HEK293T (cell line): ENCODE measurements at places on chromosomes 5 and 9.

DNA sequence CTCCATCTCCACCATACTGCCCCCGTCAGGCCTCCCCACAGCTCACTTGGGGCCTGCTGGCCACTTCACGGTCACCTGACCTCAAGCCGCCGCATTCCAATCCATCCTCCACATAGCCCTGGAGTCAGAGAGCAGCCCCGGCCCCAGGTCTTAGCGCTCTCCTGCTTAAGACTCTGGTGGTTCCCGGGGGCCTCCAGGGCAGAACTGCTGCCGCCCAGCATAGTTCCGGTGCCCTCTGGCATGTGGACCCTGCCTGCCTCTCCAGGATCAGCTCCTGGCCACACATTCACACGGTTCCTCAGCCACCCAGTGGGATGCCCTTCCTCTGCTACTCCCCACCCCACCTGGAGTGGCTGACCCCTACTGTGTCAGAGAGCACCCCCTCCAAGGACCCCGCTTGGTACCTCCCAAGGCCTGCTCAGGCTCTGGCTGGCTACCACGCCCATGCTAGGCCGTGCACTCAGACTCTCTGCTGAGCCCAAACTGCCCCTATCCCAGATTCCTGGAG, 8.7 kb downstream of the PHYKPL start:
- DNase-seq = no peak

DNA sequence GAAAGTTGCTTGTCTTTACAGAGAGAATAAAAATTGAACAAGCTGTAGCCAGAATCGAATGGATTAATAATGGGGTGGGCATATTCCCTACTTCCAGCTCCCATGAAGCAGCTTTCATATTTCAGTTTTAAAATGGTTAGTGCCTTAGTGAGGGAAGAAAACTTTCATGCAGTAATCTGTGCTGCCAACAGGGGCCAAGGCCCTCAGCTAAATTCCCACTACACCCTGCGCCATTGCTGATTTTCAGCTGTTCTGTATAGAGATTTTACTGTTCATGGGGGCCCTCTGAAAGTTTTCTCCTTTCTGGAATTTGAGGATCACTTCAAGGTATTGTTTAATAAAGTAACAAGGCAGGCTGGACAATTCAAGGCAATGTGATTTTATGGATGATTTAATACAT, 58.2 kb downstream of the CAST start:
- DNase-seq = no peak

DNA sequence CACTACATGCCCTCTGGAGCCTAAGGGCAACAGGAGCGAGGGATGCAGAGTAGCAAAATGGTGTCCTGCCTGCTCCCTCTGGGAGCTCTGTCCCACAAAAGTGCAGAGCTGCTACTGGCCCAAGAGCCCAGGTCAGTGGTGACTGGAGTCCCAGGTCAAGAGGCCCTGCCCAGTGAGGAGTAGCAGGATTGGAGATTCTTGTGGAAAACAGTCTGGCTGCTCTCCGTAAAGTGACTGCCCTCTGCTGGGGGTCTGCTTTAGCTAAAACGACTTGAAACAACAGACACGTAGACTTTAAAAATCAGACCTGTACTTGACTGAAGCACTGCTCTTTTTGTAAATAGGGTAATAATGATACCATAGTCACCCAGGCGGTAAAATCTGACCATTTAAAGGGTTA, 917.0 kb downstream of the MAT2B start:
- peak; percentile 28 for DNase-seq

DNA sequence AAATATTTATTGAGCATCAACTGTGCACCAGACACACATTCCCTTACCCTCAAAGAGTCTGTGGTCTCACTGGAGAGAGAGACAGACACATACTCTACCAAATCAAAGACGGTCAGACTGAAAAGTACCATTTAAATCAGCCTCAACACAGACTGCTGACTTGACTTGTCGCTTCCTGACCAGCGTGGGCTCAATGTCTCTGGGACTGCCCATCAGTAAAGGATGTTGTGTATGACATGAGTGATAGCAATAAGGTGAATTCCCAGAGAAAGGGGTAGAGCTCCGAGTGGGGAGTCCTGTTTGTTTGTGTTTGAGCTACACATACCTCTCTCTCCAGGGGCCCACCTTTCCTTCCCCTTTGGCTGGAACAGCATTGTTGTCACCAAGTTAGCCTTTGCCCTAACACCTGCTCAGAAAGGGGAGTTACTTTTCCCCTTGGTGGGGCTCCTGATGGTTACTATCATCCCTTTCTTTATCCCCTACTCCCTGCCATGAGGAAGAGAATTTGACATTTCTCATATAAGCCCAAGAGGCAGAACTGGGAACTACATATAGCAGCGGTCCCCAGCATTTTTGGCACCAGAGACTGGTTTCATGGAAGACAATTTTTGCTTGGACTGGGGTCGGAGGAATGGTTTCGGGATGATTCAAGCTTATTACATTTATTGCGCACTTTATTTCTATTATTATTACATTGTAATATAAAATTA, 33.9 kb downstream of the NR4A3 start:
- no peak for DNase-seq

GRCh38 chr5:111704452-111705085, 52.4 kb downstream of the NREP start:
- DNase-seq = no peak

- no peak for DNase-seq
Measured at GRCh38 chr9:73411494-73411893, 259.8 kb downstream of the ANXA1 start.

DNA sequence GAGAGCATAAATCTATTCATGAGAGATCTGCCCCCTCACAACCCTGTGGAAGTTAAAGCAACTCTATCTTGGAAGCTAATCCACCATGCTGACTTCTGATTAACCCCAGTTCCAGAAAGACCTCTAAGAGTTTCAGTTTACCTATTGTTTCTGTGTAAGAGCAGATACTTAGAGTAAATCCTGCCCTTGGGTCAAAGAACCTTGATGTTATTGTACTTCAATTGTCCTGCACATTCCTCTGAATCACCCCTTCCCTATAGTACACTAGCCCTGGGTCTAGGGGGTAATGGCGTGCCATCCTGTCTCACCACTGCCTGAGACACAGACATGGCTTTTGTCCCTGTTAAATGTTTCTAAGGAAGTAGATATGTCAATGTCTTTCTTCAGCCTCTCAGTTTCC, 138.6 kb downstream of the CAAP1 start:
- no peak for DNase-seq

DNA sequence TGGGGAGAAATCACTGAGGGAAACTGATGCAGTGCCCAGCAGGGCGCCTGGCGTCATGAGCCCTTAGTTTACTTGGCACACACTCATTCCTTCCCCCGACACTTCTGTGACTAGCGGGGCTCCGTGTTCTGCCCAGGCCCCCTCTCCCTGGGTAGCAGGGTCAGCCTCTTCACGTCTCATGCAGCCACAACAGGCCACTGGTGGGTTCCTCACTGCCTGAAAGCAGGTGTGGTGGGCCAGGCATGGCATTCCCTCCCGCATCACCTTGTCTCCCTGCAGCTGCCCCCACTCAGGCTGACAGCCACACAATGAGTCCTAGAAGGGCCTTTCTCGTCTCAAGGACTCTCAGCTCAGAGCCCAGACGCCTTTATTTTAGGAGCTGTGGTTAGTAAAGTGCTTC, 51.1 kb upstream of the CPLX2 start:
- no peak for DNase-seq

DNA sequence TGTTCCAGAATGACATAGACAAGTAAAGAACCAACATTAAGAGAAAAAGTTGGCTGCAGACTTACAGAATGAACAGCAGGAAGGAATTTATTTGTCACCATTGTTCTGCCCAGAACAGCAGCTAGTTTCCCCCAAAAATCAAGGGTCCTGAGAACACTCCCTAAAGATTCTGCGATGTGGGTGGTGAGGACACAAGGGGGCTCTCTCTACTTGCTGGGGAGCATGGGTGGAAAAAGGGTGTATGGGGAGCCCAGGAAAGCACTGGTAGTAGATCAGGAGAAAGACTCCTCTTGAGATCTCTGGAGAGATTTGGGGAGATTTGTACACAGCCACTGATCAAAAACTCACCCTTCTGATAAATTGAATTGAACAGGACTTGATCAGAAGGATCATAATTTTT, 316.5 kb downstream of the KCTD16 start:
- no peak for DNase-seq

DNA sequence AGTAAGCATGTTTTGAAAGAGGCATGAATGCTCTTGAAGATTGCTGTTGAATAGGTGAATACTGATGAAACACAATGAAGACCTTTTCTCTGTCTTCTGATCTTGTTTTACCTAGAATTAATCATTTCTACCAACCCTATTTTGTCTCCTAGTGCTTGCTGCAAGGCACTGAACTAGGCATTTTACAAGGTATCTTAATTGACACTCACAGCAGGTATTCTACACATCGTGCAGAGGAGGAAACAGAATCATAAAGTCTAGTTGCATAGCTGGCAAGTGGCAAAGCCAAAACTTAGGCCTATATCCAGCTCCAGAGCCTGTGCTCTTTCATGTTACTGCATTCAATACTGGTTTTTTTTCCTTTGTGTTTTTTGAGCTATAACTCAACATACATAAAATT, 50.7 kb downstream of the CTNNA1 start:
- DNase-seq = no peak
